ENCODE measurements at places on chromosomes 7 and 10. TPM values are rescaled to one million over a fixed set of nuclear protein-coding genes. Genes with fewer than 3 reads are reported as not detected.

DNA sequence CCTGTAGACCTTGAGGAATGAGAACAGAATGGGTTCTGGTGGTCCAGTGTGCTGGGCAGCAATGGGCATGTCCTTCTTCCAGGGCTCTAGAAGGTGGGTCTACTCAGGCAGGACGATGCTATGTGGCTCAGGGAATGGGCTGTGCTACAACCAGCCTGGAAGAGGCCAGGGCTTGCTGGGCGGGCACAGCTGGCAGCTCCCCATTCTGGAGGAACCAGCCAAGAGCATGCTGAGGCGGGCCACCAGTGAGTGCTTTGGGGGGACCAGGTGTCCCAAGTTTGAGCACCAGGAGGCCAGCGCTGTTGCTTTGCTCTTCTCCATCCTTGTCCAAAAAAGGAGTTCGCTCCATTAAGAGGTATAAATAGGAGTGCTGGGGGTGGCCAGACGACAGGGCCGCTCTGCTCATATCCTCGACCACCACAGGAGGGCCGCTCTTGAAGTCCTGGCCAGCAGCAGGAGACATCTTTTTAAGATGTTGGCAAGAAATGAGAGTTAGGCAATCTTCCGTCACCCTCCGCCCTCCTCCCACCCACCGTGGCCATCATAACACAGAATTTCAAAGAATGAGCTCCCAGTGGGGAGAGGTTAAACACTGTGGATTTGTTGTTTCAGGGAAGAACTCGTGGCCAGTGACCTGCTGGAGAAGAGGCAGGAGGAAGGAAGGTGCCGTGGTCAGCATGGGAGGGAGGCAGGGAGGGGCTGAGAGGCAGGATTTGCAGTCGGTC lies 141.3 kb downstream of the GRK5 start:
- H3K4me1 ChIP-seq: peaks cover 7% of the 10 kb centered on the region
- no peak overlapping the region for H3K27ac ChIP-seq
- H3K36me3 ChIP-seq: no peaks in the 10 kb centered on the region
- peak; percentile 30 for DNase-seq
- no peak overlapping the region for H3K4me3 ChIP-seq
- H3K27me3 ChIP-seq: no peaks in the 10 kb centered on the region

GRCh38 chr10:62869958-62870357 lies 53.8 kb upstream of the EGR2 start:
- no peak overlapping the region for H3K4me3 ChIP-seq
- no peaks in the 10 kb centered on the region for H3K27me3 ChIP-seq
- H3K36me3 ChIP-seq: no peaks in the 10 kb centered on the region
- peaks cover 22% of the 10 kb centered on the region for H3K4me1 ChIP-seq
- DNase-seq: peak; percentile 77
- no peak overlapping the region for H3K27ac ChIP-seq

GRCh38 chr7:2432910-2433712 lies 29.7 kb downstream of the CHST12 start:
- H3K27me3 ChIP-seq: no peaks in the 10 kb centered on the region
- 0 out of 2 replicates have a peak, but pooled peaks cover 4% of the 10 kb centered on the region for H3K36me3 ChIP-seq
- DNase-seq: no peak
- H3K4me1 ChIP-seq: no peaks in the 10 kb centered on the region
- H3K4me3 ChIP-seq: no peak overlapping the region

DNA sequence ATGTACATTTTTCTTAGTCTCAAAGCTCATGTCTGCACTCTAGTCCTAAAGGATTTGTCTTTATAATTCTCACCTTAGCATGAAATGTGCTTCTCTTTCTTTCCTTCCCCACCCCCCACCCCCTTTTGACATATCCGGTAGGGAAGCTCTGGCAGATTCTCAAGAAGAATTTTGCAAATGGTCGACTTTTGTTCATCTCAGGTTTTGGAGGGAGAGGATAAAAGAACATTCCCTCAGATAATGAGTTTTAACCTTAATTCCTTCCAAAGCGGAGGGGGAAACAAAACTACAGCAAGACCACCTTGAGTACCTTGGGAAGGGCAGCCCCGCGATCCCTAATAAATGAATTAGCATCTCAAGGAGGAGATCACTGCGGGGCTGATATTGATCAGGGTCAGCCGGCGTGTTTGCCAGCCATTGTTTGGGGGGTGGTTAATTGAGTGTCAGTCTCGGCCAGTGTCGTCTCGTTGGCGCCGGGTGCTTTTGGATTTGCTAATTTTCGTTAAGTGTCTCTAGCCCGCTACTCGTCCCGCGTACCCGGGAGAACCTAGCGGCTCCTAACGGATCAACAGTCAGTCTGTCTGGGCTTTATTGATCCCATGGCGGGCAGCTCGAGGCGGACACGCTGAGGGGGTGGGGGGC lies 874 bp upstream of the BAMBI start:
- H3K4me3 ChIP-seq: peak overlapping the region; percentile 73
- H3K27me3 ChIP-seq: peaks cover 55% of the 10 kb centered on the region
- H3K4me1 ChIP-seq: no peaks in the 10 kb centered on the region
- no peak overlapping the region for H3K27ac ChIP-seq
- peak; percentile 45 for DNase-seq

DNA sequence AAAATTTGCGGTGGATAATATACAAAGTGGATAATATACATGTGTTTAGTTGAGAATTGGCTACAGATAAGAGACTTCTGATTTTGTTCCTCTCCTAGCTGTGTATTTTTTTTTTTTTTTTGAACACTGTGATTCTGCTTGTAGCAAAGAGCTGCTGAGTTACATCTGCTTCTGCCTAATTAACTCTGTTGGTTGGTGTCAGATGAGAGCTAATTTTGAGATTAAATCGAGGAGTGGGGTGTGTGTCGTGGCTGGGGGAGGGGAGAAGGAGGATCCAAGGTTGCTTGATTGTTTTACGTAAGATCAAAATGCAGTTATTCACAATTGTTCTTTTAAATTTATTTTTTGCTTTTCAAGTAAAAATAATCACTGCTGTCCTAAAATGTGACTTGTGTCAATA lies 11.3 kb downstream of the KAT6B start:
- H3K4me1 ChIP-seq: peaks cover 13% of the 10 kb centered on the region
- H3K36me3 ChIP-seq: no peaks in the 10 kb centered on the region
- no peak overlapping the region for H3K27ac ChIP-seq
- DNase-seq: no peak

DNA sequence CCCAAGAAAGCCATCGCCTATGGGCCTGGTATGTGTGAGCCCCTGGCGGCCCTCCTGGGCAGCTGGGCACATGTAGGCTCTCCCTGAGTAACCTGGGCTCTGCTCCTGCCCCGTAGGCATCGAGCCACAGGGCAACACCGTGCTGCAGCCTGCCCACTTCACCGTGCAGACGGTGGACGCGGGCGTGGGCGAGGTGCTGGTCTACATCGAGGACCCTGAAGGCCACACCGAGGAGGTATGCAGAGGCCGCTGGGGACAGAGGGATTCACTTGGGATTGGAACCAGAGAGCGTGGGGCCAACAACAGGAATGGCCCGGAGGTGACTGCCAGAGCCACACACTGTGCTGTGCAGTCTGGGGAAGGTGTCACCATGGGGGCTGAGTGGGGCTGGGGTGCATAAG lies 7.3 kb downstream of the FLNC start:
- no peak overlapping the region for H3K27ac ChIP-seq
- H3K27me3 ChIP-seq: no peaks in the 10 kb centered on the region

DNA sequence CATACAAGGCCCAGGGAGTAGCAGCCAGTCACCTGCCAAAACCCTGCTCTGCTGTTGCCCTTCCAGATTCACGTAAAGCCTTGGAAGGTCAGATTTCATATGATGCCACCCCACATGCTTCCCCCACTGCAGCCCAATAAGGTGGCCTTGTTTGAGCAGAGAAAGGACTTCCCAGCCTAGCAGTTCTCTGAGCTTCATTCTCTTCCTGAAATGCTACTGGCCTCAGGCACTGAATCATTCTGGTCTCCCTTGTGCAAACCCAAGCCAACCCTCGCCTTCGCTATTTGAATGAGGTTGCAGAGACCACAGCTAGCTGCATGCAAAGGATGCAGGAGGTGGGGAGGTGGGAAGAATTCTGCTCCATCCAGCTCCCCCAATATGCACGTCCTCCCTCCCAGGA lies 60.3 kb upstream of the PLXNA4 start:
- no peaks in the 10 kb centered on the region for H3K36me3 ChIP-seq
- H3K27me3 ChIP-seq: peaks cover 4% of the 10 kb centered on the region
- DNase-seq: no peak
- H3K27ac ChIP-seq: no peak overlapping the region

GRCh38 chr7:27605689-27606269 lies 56.9 kb downstream of the HIBADH start:
- H3K36me3 ChIP-seq: no peaks in the 10 kb centered on the region
- peak; percentile 75 for DNase-seq
- peak overlapping the region; percentile 41 for H3K4me3 ChIP-seq

DNA sequence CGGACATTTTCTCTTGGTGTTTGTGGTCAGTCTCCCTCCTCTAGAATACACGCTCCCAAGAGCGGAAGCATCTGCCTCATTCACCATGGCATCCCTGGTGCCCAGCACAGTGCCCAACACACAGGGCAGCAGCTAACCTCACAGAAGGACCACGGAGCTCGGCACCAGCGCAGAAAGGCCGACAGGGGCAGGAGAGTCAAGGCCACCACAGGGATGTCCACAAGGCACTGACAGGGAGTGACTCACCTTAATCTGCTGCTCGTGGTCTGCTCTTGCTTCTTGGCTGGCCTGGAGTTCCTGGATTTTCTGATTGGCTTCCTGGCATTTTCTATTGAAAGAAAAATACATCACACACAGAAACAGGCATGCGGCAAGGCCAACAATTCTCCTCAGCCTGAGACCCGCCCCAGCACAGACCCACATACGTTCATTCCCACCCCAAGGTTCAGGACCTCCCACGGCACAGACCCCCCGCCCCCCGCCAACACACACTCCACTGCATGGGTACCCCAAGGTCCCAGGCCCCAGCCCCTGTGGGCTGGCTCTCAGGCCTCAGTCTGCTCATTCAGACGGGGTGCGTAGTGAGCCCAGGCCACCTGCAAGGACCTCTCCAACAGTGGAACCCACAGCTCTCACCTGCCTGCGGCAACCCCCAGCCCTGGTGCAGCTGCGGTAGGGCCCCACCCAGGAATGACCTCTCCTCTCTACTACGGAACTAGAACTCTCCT lies 14.9 kb downstream of the MAD1L1 start:
- H3K27ac ChIP-seq: no peak overlapping the region
- H3K36me3 ChIP-seq: no peaks in the 10 kb centered on the region
- no peaks in the 10 kb centered on the region for H3K27me3 ChIP-seq

GRCh38 chr10:96352582-96352981 lies 6.2 kb downstream of the OPALIN start:
- H3K4me3 ChIP-seq: no peak overlapping the region
- H3K36me3 ChIP-seq: no peaks in the 10 kb centered on the region
- H3K4me1 ChIP-seq: no peaks in the 10 kb centered on the region

GRCh38 chr7:142371586-142372377 lies 113.9 kb upstream of the PRSS58 start:
- DNase-seq: no peak
- no peak overlapping the region for H3K4me3 ChIP-seq
- no peaks in the 10 kb centered on the region for H3K27me3 ChIP-seq
- H3K27ac ChIP-seq: no peak overlapping the region

GRCh38 chr10:117350909-117351308 lies 24.3 kb downstream of the PDZD8 start:
- H3K4me3 ChIP-seq: no peak overlapping the region
- no peaks in the 10 kb centered on the region for H3K36me3 ChIP-seq
- H3K27ac ChIP-seq: no peak overlapping the region
- no peak for DNase-seq

DNA sequence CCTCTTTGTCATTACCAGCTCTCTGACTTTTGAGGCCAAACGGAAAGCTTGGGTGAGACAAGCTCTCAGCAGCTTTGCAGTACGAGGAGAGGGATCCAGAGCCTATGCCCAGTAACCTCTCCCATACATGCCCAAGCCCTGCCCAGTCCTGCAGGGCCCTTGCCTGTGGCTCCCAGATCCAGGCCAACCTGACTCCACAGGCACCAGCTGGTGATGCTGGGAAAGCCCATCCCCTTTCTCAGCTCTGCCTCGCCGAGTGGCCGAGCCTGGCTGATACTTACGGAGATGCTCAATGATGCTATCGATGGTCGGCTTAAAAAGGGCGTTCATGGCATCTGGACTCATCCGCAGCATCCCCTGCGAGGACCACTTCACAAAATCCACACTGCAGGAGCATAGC lies 55.4 kb downstream of the PNLIPRP2 start:
- H3K27ac ChIP-seq: no peak overlapping the region
- DNase-seq: no peak
- no peaks in the 10 kb centered on the region for H3K27me3 ChIP-seq
- peaks cover 9% of the 10 kb centered on the region for H3K4me1 ChIP-seq

DNA sequence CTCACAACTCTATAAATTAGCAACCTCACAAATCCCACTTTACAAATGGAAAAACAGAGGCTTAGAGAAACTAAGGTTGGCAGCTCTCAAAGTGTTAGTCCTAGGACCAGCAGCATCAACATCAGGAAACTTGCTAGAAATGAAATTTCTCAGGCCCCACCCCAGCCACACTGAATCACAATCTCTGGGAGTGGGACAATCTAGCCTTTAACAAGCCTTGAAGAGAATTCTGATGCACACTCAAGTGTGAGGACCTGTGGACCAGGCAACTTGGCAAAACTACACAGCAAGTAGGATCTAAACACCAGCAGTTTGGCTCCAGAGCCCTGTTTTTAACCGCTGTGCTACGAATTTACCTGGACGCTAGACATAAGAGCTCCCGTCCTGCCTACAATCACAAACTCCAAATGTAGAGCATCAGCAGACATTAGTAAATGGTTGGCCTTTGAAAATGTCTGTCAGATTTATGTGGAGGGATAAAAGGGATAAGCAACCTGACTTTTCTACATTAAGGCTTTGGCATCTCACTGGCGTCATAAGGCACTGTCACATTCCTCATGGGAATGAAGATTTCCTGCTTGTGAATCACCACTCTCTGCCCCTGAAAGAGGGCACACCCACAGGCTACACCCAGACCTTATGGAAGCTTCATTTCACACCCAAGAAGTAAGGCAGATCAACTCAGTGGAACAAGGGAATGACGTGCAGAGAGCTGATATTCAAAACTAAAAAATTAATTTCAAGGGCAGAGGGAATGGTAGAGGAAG lies 34.5 kb downstream of the PPP1R3C start:
- H3K4me1 ChIP-seq: peaks cover 42% of the 10 kb centered on the region
- H3K27me3 ChIP-seq: no peaks in the 10 kb centered on the region
- no peaks in the 10 kb centered on the region for H3K36me3 ChIP-seq
- peak overlapping the region; percentile 86 for H3K27ac ChIP-seq
- 0 out of 2 replicates have a peak overlapping the region, but pooled peaks have one; percentile 7 for H3K4me3 ChIP-seq

DNA sequence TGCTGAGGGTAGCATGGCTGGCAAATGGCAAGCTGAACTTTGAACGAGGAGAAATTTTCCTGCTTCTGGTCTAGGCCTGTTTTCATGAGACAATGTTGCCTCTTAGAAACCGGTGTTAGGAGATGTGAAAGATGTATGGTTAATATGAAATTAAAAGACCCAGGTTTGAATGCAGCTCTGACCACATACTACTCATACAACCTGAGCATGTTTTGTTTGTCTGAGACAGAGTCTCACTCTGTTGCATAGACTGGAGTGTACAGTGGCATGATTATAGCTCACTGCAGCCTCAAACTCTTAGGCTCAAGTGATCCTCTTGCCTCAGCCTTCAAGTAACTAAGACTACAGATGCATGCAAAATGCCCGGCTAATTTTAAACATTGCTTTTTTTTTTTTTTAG lies 193.4 kb upstream of the FZD8 start:
- no peaks in the 10 kb centered on the region for H3K36me3 ChIP-seq
- no peak for DNase-seq
- no peak overlapping the region for H3K27ac ChIP-seq
- H3K4me1 ChIP-seq: no peaks in the 10 kb centered on the region

- H3K36me3 ChIP-seq: no peaks in the 10 kb centered on the region
- no peak overlapping the region for H3K27ac ChIP-seq
- H3K4me3 ChIP-seq: no peak overlapping the region
- DNase-seq: peak; percentile 9
- no peaks in the 10 kb centered on the region for H3K27me3 ChIP-seq
Observed at GRCh38 chr10:6123532-6123931, 34.7 kb downstream of the RBM17 start.

The CYP26A1 gene
- polyA plus RNA-seq: not detected

The LIPJ gene
- polyA plus RNA-seq: 0.18 TPM

The VGF gene
- polyA plus RNA-seq: not detected

The SLC29A4 gene
- polyA plus RNA-seq: 0.37 TPM

All from GM23248 (cell line).